ENCODE measurements at places on chromosomes 11 and 22. TPM values are rescaled to one million over a fixed set of nuclear protein-coding genes. Genes with fewer than 3 reads are reported as not detected.
A peak's percentile ranks its signal among the peaks of the same experiment; 100 is the strongest.

DNA sequence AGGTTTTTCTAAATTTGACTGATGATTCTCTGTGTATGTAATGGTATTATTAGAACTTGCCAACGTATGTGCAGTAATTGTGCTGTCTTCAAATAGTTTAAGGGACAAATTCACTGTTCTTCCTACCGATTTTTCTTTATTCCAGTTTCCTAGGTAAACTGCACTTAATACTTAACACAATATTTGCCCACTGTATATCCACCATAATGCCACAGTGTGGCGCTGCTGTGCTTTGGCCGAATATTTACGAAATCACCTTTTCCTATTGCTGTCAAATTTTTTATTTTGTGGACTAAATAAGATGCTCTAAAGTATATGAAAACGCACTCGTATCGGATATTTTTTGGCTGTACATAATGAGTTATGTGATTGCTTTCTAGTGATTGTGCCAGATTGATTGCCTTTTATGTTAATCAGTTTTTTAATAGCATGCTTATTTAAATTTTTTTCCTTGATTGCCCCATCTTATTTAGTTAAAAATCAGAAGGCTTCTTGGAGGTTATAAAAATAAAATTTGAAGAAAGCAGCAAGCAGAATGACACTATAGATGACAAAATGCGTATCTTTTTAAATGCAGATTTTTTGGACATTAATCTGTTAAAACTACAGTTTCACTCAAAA, 10.5 kb downstream of the AASDHPPT start:
- DNase-seq: peak; percentile 65

DNA sequence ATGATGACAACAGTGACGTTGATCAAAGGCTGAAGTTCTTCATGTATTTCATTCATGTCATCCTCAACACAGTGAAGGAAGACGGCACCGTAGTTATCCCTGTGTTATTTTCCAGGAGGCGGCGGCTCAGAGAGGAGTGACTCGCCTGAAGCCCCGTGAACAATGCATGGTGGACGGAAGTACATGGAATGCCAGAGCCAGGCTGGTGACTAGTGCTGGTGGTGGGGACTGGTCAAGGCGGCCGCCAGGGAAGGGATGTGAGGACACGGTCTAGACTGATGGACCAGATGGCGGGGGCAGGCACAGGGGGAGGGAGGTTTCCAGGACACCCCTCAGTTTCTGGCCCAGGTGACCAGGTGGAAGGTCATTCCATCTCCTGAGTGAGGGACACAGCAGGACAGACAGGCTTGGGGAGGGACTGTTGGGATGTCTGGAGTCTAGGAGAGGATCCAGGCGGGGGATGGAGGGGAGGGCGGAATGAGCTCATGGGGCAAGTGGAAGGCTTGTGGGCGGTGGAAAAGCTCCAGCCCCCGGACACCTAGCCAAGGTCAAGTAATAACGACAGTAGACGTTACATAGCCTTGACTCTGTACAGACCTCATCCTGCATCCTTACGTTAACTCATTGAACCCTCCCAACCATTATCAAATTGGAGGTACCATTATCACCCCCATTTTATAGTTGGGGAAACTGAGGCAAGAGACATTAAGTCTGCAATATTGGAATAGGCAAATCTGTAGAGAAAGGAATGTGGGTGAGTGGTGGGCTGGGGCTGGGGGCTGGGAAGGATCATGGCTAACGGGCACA, 16.0 kb upstream of the PICK1 start:
- DNase-seq: peak; percentile 35

DNA sequence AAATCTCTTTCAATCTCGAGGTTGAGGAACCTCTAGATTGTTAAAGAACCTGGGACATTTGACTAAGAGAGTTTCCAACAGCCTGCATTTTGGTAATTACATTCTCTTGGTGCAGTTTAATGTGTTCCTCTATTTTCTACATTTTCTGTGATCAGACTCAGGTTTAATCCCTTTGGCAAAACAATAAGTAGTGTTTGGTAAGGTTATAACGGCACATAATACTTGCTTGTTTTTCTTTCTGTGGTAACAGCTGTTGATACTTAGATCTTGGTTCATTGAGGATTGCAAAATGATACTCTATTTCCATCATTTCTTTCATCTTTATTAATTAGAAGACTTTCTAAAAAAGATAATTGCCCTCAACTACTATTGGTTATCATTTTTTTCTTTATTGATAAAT, 271.3 kb downstream of the SBF2 start:
- DNase-seq: peak; percentile 16

IGSF9B gene
- under 0.01 TPM for total RNA-seq

- no peak for DNase-seq
Measured at GRCh38 chr11:105767931-105768330, 158.1 kb downstream of the GRIA4 start.

DNA sequence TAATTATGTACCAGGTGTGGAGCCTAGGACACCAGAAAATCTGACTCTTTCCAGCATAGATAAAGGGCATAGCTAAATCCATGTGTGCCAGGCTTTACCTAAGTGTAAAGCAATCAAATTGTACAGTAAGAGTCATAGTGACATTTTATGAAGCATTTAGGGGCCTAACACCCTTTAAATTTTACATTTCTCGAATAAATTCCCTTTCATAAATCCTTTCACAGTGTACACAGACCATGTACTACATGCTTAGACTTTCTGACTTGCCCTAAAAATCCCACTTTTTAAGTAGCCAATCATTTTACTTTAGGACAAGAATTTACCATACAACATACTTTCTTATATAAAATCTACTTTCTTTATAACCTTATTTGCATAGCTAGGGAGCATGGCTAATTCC, 727.6 kb upstream of the LUZP2 start:
- no peak for DNase-seq

- DNase-seq: no peak
Measured at GRCh38 chr11:69910519-69911309, 91.5 kb upstream of the FGF3 start.

GRCh38 chr22:33519974-33520903, 400.0 kb downstream of the LARGE1 start:
- no peak for DNase-seq

DNA sequence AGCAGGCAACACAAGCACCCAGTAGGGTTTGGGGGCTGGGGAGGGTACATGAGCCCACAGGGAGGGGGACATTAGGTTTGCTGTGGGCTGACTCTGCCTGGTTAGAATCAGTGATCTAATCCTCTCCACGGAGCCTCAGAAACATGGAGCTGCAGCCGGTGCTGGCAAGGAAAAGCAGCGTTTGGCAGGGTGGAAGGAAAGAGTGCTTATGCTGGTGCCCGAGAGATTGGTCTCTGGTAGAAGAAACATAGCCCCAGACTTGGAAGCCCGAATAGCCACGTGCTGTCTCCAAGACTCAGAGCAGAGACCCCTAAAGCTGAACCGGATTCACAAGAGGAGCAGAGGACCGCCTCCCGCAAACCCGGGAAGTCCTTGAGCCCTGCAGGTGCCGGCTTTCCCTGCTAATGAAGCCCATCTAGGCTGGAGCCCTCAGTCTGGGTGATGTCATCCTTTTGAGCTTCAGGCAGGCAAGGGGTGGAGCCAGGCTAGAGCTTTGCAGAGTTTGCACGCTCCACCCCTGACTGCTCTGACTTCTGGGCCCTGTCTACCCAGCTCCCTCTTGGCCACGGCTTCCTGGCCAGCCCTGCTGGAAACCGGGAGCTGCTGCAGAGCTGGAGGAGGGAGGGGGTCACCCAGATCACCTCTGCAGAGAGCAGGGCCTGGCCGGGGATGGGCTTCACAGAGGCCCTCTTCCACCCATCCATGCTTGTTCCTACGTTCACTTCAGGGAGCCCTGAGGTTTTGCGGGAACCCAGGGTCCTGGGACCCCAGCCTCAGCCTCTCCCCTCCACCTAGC, 35.0 kb upstream of the JAM3 start:
- DNase-seq: peak; percentile 85

- no peak for DNase-seq
Measured at GRCh38 chr22:41240377-41241132, at the start of gene CHADL. TSS of gene CHADL (minus strand) at chr22:41240931. CDS start at chr22:41240881, 50 bp downstream.

XKR3 gene
- not detected for total RNA-seq

- no peak for DNase-seq
Measured at GRCh38 chr22:24588757-24589481, 4.0 kb downstream of the LRRC75B start.

DNA sequence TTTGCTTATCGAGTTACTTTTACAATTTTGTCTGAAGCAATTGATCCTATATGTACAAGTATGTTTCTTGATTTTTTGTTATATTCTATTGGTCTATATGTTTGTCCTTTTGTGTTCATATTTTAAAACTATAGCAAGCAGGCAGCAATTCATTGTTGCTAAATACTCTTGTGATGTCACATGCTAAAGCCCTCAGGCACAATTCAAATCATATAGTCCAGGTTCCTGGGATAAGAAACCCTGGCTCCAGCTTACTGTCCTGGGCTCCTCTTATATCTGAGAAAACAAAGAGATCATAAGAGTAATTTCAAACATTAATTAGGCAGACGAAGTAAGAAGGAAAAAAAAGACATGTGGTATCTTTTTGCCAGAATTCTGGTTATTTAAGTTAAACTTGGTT, 6.6 kb upstream of the CCDC83 start:
- DNase-seq: no peak

DNA sequence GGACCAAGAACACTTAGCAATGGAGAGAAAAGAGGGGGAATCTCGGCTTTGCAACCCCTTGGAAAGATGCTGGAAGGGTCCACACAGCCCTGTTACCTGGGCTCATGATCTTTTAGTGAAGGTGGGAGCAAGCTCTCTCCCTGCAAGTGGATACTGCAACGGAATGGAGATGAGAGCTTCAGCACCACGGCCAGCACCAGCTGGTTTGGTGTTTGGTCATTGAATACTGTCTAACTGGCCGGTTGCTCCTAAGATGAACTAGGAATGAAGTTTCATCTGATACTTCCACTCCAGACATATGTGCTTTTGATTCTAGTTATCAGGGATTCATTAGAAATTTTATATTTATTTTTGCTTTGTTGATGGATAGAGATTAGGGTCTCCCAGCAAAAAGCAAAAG, 16.3 kb downstream of the HTR3A start:
- peak; percentile 8 for DNase-seq

DNA sequence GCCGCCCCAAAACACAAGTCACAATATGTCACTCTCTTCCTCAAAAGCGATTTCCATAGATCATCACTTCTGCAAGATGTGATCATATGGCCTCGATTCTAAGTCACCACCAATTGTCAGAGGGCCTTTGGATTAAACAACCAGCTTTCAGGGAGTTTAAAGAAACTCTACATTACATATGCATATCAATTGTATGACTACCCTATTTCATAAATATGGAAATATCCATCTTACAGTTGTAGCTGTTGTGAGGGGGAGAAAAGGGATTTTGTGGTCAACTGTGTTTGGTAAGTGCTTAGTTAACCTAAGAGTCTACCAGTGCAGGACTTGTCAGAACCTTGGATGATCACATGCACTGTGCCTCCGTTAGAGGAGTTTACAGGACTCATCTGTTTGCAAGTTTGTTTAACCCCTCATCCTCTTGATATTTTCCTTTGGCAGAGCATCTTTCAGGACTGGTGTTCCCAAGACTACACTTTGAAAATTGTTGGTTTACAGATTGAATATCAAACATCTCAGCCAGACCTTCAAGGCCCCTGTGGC, 99.9 kb downstream of the CHST1 start:
- no peak for DNase-seq

- DNase-seq: no peak
Measured at GRCh38 chr11:120718171-120718570, 206.6 kb downstream of the GRIK4 start.

Measured in IMR-90 (cell line).